Osteocyte (in vitro differentiated cells): ENCODE measurements at places on chromosomes 16 and 17. TPM values are rescaled to one million over a fixed set of nuclear protein-coding genes. Genes with fewer than 3 reads are reported as not detected.
A peak's percentile ranks its signal among the peaks of the same experiment; 100 is the strongest.

KRT28 gene
- total RNA-seq = not detected in 2 replicates

SLC6A2 gene
- not detected in 2 replicates for total RNA-seq

TM4SF5 gene
- total RNA-seq = not detected in 2 replicates

GAST gene
- not detected in 2 replicates for total RNA-seq

DNA sequence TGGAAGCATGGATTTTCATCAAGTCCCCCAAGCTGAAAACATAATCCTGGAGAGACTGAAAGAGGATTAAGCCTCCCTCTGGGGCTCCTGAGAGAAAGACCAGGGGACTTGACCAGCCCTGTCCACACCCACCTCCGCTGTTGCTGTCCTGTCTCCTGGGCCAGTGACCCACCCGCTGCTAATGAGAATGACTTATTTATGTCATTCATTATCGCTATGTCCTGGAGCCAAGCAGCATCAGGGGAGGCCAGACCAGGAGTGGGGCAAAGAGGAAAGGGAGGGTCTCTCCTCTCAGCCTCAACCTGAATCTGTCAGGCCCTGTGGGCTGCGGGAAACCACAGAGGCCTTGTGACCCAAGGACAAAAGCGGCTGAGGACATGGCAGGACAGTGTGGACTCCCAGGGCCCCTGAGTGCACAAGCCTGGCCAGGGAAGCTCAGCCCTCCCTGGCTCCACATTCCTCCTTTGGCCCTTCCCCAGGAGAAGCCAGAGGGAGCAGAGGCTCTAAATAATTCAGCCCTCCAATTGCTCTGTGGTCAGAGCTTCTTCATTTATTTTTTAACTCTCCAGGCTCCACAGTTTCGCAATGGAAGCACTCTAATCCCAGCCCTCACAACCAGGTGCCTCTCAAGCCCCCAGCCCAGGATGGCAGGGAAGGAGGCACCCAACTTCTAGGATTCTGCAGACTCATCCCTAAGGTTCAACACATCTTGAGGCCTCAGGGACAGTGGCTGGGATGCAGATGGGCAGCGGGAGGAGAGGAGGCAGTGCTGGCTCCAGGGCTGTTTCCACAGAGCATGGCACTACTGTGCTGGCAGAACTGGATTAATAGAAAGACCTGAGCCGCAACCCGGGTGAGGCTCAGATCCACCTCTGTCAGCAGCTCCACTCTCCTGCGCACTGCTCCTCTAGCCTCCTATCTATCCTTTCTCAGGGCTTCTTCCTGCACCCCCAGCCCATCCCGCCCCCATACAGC, 19.1 kb downstream of the CUEDC1 start:
- H3K36me3 ChIP-seq = no peaks in the 10 kb centered on the region
- DNase-seq = no peak
- no peak overlapping the region for H3K4me3 ChIP-seq
- H3K27ac ChIP-seq = peak overlapping the region; percentile 90
- no peaks in the 10 kb centered on the region for H3K27me3 ChIP-seq

GRCh38 chr16:64092271-64092670, 1029.6 kb downstream of the CDH11 start:
- no peaks in the 10 kb centered on the region for H3K27me3 ChIP-seq
- DNase-seq = no peak
- no peak overlapping the region for H3K27ac ChIP-seq
- H3K4me3 ChIP-seq = no peak overlapping the region
- H3K4me1 ChIP-seq = peaks cover 4% of the 10 kb centered on the region

DNA sequence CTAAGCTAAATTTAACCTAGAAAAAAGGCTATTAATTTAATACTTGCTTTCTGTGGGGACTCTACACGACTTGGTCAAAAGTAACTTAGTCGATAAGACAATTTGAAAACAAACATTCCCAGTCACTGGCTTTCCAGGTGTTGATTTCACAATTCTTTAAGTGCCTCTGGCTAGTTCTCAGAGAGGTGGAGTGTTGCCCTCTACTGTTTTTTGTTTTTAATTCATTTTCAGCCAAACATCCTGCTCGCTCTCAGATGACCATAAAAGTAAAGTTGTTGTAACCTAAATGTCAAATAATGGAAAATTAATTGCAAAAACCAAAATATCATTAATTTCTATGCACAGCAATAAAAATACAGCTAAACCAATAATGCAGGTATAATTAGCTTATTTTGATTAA, 107.1 kb downstream of the MYO1D start:
- H3K36me3 ChIP-seq = no peaks in the 10 kb centered on the region
- H3K27me3 ChIP-seq = no peaks in the 10 kb centered on the region
- H3K4me1 ChIP-seq = no peaks in the 10 kb centered on the region
